Glutamatergic neuron (in vitro differentiated cells): ENCODE measurements at places on chromosomes 6 and 20.

DNA sequence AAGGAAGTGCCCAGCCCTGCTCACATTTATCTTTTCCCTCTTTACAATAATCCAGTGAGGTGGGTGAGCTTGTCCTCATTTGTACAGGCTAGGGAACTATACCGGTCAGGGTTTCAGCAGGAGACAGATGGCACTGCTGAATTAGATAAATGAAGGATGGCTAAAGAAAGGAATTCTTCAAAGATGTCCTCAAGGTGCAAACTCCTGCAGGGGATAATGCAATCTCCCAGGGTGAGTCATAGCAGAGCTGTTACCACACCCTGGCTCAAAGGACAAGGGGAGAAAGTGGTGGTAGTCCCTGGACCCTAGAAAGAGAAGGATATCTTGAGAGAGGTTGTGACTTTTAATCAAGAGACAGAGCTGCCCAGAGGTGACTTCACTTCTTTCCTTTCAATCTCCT, 66.7 kb downstream of the RFPL4B start:
- DNase-seq, result no peak

- no peak for DNase-seq
Measured at GRCh38 chr20:30167540-30167939, 1089.9 kb upstream of the DEFB115 start.

DNA sequence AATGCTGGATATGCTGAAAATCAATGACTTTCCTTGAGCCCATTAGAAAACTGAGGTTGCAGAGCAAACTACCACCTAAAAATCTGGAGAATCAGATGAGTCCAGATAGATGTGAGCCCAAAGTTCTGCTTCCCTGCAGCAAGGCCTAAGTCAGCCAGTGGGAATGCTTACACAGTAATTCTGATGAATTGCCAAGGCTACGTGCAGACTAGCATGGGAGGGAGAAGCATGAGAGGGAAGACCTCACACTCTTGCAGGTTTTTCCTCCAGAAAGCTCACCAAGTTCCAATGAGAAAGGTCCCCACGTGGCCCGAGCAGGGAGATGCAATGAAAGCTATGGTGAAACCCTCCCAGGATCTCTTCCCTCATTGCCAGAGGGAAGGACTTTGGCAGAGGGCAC, 104.8 kb upstream of the SIRPA start:
- no peak for DNase-seq

DNA sequence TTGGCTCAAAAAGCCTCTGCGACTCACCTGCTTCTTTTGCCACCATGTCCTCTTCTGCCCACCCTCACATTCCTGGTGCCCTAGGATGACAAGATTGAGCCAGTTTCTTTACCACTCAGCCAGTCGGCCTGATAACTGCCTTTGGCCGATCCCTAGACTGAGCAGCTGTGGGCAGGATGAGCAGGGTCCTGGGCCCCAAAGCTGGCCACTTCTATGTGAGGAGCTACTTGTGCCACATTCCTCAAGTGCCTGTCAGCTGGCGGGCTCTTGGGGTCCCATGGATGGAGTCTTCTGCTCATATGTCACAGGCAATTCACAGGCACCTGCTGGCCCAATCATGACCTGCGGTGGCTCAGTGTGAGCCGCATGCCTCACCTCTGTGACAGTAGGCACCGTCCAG, 16.5 kb downstream of the DYNLRB1 start:
- DNase-seq, result no peak

DNA sequence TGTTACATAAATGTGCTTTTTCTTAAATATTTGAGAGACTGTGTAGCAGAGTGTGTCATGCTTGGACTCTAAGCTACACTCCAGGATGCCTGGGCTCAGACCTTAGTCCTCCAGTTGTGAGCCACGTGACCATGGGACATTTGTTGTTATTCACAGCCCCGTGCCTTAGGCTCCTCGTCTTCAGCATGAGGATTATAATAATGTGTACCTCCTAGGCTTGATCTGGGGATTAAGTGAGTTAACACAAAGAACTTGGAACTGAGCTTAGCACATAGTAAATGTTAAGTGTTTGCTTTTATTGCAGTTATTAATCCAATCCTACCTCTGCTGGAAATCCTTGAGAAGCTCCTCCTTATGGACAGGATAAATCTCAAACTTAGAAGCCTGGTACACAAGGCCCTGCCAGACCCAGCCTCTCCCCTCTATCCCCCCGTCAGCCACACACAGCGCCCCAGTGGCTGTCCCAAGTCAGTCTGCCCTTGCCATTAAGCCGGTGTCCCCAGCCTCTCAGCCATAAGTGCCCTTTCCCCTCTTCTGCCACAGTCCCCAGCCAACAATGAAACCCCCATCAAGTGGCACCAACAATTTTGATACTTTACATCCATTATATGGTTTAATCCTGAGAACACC, 177.5 kb downstream of the TMEM242 start:
- DNase-seq, result no peak

- DNase-seq, result no peak
Measured at GRCh38 chr20:58719258-58719657, 26.7 kb downstream of the NPEPL1 start.

DNA sequence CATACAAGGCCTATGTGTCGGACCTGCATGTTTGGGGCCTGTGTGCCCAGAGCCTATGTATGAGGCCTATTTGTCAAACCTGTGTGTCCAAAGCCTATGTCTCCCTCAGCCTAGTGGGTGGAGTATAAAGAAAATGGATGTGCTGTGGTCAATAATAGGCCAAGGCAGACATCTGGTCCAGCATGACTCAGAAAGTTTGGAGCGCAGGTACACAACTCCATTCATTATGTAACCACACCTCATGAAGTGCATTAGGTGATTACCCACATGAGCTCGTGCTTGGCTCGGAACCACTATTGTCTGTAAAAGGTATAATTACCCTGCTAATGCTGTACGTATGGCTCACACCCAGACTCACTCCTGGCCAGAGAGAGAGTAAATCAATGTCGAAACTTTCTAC, 302.4 kb upstream of the POU3F2 start:
- DNase-seq, result no peak

GRCh38 chr20:13610184-13610583, 28.5 kb downstream of the TASP1 start:
- peak; percentile 59 for DNase-seq

GRCh38 chr6:170404036-170404435, 97.5 kb downstream of the FAM120B start:
- DNase-seq, result no peak

- DNase-seq, result no peak
Measured at GRCh38 chr6:157094038-157094437, 229.3 kb downstream of the TMEM242 start.

GRCh38 chr6:28543651-28544610, 18.2 kb downstream of the GPX5 start:
- peak; percentile 28 for DNase-seq

DNA sequence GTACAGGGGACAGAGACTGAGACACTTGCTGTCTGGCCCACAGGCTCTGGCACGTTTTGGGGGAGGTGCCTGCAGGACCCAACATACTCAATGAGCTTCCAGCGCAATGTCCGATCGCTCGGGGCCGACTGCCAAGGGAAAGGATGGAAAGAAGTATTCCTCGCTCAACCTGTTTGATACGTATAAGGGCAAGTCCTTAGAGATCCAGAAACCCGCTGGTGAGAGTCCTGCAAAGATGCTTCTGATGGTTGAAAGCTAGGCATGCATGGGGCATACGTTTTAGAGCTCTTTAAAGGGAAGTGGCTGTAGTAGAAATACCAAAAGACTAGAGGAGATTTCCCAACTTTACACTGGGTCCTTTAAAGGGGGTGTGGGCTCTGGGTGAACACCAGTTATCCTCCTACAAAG, 2.2 kb downstream of the PRRC2A start:
- no peak for DNase-seq

- peak; percentile 85 for DNase-seq
Measured at GRCh38 chr6:104940238-104940892, 16.5 kb upstream of the LIN28B start.

- DNase-seq, result no peak
Measured at GRCh38 chr6:30265181-30265580, 52.0 kb upstream of the TRIM26 start.

DNA sequence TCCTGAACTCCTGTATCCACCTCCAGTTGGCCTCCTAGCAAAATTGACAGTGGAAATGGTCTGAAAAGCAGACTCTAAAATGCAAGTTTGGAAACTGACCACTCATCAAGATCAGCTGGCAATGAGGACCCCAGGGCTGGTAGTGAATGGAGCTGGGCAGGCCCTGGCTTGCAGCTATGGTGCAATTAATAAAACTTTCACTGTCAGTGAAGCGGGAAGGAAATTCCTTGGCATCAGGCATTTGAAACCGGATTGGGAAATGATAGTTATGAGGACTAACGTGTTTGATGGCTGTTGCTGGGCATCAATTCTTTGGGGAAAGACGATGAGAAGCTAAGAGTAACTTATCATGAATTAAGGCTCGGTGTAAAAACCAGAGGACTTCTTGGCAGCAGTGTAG, 19.1 kb downstream of the SIRPB1 start:
- no peak for DNase-seq

DNA sequence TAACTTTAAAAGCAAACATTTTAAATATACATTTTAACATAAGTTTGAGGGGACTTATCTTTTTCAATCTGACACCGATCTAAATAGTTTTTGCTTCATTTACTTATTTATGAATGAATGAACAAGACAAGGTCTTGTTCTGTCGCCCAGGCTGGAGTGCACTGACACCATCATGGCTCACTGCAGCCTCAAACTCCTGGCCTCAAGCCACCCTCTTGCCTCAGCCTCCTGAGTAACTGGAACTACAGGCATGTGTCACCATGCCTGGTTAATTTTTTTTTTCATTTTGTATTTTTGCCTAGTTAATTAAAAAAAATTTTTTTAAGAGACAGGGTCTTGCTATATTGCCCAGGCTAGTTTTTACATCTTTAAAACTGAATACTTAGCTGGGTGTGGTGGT, 25.4 kb downstream of the FBXO9 start:
- no peak for DNase-seq

DNA sequence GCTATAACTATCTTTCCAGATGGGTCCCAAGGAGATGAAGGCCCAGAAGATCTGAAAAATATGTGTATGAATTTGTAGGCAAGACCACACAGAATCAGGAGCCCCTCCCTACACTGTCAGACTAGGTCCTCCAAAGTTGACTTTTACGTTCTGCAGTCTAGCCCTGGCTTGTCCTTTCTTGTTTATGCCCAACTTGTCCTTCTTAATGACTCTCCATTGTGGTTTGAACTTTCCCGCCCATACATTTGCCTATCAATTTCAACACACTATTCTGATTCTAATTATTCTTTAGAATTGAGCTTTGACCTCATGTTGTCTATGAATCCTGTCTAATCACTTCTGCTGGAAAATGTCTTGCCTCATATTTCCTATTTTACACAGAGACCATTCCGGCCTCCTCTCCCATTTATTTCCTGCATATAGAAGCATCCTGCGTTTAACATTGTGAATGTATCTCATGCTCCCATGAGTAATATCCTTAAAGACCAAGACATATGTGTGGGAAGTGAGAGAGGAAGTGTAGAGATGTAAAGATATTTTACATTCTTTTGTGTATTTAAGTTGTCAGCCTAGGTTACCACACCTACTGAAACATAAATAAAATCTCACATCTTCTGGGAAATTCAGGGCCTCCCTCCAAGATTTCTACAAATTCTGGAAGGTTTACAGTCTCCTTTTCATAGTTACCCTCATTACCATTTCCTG, 348.3 kb downstream of the BCKDHB start:
- DNase-seq, result no peak

GRCh38 chr6:86934365-86934764, 3.0 kb upstream of the HTR1E start:
- no peak for DNase-seq

- no peak for DNase-seq
Measured at GRCh38 chr6:139474145-139475108, 100.0 kb upstream of the CITED2 start.

GRCh38 chr6:18155150-18155863, at the start of gene KDM1B:
Gene KDM1B (plus strand): TSS chr6:18155422. CDS start chr6:18159896, 4,474 bp downstream.
- peak; percentile 98 for DNase-seq

GRCh38 chr6:126033696-126034095, 47.4 kb downstream of the TRMT11 start:
- DNase-seq, result no peak

- DNase-seq, result no peak
Measured at GRCh38 chr6:36136034-36136433, 5.7 kb downstream of the MAPK13 start.

GRCh38 chr6:142387997-142388815, 86.4 kb downstream of the ADGRG6 start:
- no peak for DNase-seq

GRCh38 chr6:134719911-134720310, 230.0 kb downstream of the ALDH8A1 start:
- DNase-seq, result no peak

GRCh38 chr6:117290173-117290846, 25.0 kb downstream of the VGLL2 start:
- no peak for DNase-seq

- DNase-seq, result no peak
Measured at GRCh38 chr6:47059216-47059885, 17.2 kb upstream of the ADGRF1 start.

DNA sequence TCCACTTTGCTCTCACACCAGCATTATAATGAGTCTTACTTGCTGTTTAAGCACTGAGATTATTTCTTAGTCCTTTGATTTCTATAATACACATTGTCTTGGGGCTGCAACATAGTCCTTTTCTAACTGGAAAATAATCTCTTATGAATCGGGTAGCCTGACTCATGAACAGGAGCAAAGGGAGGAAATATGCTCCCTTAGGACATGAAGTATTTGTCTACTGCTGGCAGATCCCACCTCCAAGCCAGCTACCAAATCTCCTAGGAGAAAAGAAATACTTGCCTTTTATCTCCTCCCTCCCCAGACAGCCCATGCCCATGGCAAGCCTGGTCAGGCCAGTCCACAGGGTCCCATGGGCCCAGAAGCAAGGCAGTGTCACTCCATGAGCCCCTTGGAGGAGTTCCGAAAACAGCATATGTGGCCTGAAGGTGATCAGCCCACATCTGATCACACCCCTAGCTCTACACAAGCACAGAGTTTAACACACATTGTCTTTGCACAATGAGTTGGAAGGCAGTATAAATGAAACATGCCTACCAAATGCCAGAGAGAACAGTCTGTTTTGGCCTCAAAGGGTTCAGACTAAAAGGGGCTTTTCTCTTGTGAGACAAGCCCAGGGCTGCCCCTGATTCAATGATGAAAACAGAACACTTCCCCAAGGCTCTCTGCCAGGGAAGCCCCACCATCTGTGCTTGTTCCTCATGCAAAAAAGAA, 37.1 kb upstream of the SLC4A11 start:
- DNase-seq, result no peak

- DNase-seq, result no peak
Measured at GRCh38 chr6:1797801-1798200, 188.1 kb downstream of the FOXC1 start.

DNA sequence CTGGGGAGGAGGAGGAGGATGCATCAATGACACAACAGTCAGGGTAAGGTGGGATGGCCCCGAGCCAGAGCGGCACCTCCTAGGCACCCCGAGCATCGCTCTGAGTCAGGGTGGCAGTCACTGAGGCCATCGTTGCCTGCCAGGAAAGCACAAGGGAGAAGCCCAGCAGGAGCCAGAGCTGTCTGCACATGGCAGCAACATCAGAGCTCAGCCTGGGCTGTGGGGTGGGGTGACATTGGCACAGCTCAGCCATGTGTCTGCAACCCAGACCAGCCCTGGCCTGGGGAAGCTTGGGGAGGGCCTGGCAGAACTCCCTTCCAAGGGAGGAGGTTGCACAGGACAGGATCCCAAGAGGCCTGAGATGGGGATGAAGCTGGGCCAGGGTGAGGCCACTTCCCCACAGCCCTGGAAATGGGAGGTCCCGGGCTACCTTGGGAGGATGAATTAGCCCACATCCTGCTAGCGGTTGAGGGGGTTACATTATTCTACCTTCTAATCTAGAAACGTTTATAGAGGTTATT, 255.6 kb downstream of the MAFB start:
- no peak for DNase-seq

GRCh38 chr6:68778356-68779020, 143.4 kb downstream of the ADGRB3 start:
- peak; percentile 35 for DNase-seq

- no peak for DNase-seq
Measured at GRCh38 chr20:4449957-4450715, 271.6 kb upstream of the PRND start.
